ENCODE measurements at places on chromosomes 12 and 14.

GRCh38 chr12:24944601-24944975, 4.3 kb downstream of the BCAT1 start:
- no peak for DNase-seq

DNA sequence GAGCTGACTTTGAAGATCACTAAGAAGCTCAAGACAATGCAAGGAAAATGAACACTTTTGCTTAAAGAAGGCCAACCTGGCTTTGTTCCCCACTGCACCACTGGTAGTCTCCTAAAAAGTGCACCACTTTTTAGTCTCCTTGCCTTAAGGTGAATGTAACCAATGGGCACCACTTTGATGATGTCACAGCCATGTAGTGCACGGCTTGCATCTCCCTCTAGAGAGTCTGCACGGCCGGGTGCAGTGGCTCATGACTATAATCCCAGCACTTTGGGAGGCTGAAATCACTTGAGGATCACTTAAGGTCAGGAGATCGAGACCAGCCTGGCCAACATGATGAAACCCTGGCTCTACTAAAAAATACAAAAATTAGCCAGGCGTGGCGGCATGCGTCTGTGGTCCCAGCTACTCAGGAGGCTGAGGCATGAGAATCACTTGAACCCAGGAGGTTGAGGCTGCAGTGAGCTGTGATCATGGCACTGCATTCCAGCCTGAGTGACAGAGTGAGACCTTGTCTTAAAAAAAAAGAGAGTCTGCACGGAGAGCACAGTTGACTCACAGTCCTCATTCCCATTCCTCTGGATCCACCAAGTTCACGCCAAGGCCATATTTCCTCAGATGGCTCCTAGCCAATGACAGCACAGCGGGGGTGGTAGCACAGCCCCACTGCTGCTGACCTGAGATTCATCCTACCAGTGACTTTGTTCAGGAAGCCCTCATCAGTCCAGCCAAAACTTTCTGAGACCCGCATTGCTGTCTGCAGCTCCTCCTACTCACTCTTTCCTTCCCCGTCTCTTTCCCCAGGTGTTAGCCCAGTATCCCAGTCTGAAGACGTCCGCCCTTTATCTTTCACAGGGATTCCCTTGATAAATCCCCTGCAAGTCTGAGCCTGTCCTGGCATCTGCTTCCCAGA, 16.5 kb upstream of the IFT81 start:
- no peak for DNase-seq

DNA sequence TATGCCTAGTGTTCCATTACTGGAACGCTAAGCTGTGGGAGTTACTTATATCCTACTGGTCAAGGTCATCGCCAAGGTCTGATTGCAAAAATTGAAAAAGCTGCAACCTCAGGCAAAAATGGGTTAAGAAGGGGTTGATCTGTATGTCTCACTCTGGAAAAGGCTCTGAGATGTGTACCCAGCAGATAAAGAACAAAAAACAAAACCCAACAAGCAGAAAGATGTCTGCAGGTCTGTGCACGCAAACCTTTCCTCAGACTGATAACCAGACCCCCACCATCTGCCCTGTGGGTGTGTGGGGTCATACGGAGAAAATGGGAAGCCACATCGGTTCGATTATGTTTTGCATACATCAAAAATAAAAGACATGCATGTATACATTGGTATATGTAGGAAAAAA, 56.4 kb downstream of the TESC start:
- no peak for DNase-seq

- no peak for DNase-seq
Measured at GRCh38 chr12:76762601-76762980, 1.3 kb upstream of the ZDHHC17 start.

DNA sequence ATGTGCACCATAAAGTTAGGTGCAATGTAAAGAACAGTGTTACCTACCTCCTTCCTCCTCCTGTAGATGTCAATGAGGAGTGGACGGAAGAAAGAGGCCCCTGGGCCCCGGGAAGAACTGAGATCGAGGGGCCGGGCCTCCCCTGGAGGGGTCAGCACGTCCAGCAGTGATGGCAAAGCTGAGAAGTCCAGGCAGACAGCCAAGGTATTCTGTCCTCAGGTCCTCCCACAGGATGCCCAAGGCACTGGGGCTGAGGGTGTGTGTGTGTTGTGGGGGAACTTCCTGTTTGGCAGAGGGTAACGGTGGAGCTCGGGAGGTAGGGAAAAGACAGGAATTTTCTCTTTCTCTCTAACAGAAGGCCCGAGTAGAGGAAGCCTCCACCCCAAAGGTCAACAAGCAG, 6.4 kb downstream of the ATN1 start:
- no peak for DNase-seq

DNA sequence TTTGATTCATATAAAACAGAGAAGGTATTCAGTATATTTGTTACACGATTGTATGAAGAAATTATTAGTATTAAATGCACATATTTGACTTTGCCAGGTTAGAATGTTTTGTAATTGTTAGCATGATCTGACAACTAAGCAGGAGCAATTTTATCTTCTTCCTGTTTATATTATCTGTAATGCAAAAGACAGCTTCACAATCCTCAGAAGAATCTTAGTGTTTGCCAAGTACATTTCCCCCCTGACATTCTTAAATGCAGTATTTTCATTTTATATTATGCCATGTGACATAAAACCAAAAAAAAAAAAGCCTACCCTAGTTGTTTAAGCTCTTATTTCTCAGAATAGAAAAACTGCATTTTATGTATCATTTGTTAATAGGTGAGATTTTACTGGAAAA, 469.4 kb downstream of the FOXG1 start:
- no peak for DNase-seq

DNA sequence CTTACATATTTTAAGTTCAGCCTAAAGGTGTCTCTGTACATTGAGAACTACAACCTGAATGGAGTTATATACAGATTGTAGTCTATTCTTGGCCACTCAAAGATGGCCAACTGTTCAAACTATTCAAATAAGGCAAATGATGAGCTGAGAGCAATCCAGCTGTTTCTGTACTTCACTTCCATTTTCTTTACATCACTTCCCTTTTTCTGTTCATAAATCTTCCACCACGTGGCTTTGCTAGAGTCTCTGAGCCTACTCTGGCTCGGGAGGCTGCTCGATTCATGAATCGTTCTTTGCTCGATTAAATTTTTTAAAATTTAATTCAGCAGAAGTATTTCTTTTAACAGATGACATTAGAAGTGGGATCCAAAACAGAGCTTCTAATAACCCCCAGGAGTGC, 879.7 kb downstream of the GALC start:
- DNase-seq: no peak

DNA sequence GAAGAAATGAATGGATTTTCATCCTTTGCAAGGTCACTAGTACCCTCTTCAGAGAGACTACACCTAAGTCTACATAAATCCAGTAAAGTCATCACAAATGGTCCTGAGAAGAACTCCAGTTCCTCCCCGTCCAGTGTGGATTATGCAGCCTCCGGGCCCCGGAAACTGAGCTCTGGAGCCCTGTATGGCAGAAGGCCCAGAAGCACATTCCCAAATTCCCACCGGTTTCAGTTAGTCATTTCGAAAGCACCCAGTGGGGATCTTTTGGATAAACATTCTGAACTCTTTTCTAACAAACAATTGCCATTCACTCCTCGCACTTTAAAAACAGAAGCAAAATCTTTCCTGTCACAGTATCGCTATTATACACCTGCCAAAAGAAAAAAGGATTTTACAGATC, 40.8 kb downstream of the SPATA7 start:
- no peak for DNase-seq

DNA sequence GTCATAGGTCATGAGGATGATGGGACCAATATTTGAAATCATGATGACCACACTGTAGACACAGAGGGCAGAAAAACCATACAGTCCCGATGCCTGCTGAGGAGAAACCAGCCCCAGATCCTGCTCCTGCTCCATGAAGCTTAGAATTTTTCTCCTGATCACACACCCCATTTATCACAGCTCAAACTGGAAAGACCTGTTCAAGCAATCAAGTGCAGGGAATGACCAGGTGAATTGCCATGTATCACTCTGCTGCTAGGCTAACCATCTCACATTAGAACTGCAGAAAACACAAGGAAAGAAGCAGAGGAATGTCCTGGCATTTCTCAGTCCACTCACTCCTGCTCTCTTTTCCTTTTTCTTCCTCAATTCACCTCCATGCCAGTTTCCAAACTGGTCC, 18.1 kb downstream of the MANSC1 start:
- no peak for DNase-seq

GRCh38 chr12:94788298-94788697, 137.9 kb upstream of the TMCC3 start:
- no peak for DNase-seq

- no peak for DNase-seq
Measured at GRCh38 chr14:24298892-24299254, 707 bp downstream of the DHRS1 start.

DNA sequence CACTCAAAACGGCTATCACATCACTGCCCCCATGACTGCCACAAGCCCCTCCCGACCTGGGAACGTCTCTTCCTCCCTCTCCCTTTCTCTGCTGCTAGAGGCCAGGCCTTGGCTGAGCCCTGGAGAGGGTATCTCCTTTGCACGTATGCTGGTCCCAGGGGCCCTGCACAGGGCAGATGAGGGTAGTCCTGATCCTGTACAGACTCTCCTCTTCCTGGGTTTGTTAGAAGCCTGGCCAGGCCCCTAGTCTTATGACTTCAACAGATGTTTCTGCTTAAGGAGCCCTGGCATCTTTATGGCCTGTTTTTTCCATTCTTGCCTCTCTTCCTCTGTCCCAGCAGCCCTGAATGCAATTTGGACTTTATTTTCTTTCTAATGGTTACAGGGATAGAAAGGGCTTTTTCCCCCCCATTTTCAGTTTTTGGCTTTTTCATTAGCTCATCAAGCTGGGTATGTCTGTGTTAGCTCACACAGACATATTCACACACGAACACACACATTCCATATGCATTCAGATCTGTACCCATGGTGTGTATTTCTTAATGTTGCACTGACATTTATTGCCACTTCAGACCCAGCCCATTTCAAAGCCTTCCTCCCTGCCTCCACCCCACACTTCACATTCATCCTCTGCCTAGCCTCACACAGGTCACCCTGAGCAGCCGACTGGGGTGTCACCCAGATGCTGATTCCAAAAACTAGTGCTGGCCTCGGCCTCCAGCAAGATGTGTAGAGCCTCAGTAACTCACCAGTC, 203.2 kb downstream of the ZFP36L1 start:
- DNase-seq: no peak

DNA sequence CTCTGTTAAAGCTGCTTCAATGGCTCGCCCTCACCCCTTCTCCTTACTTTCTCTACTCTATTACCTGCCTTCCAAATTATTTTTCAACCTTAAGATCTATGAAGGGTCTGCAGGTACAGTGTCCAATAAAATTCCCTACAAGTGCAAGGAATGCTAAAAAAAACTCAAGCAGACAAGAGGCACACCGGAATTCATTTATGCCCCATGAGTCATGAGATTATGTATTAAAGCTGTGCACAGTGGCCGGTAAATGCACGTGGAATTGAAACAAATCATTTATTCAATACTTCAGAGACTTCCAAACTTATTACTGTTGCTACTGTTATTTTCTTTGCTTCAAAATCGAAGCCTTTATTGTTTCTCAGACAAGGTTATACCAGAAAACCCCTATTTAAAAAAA, 68.4 kb downstream of the ST8SIA1 start:
- DNase-seq: no peak

- DNase-seq: no peak
Measured at GRCh38 chr14:30214461-30215090, 286.9 kb upstream of the PRKD1 start.

DNA sequence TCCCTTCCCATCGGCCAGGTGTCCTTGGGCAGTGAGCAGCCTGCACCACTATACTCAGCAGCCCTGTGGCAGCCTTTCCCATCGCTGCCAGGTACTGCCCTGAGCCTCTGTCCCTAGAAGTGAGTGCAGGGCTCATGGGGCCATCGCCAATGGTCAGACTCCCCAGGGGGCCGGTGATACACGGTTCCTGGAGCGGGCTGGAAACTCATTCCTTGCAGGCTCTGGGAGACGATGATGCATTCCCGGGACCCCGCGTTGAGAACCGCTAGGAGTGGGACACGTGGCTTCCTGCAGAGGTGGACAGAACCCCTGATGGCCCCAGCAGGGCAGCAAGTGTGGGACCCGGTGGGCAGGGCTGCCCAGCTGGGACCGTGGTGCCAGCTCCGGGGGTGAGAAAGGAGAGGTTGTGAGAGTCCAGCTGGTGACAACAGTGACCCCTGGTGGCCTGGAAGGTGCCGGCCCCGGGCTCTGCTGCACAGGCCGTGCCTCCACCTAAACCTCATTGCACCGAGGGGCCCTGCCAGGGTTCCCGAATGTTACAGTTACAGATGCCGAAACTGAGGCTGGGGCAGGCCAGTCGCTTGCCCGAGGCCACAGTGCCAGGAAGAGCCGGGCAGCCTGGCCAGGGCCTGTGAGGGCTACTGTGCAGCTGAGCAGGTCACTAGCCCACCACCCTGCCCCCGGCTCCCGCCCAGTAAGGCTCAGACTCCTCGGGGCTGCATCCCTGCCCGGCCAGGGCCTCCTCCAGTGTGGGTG, 33.8 kb downstream of the FBRSL1 start:
- peak; percentile 84 for DNase-seq

- no peak for DNase-seq
Measured at GRCh38 chr12:129179941-129180553, 326.8 kb downstream of the GLT1D1 start.

DNA sequence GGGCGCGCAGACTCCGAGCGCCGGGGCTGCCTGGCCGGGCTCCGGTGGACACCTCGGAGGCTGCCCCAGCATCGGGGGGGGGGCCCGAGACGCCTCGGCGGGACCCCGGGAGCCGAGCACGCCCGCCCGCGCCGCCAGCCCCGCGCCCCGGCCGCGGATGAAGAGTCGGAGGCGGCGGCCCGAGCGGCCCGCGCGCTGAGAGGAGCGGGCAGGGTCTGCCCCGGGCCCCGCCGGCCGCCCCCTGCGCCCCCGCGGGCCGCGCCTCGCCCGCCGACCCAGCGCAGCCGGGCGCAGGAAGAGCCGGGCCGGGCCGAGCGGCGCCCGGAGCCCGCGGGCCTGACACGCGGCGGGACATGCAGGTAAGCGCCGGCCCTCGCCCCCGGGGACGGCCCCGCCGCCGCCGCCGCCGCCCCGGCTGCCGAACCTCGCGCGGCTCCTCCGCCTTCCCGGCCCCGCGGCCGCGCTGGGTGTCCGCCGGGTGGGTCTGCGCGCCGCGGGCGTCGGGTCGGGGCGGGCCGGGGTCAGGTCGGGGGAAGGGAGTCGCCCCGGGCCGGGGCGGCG, 63.7 kb downstream of the FBXL14 start:
- DNase-seq: peak; percentile 40

DNA sequence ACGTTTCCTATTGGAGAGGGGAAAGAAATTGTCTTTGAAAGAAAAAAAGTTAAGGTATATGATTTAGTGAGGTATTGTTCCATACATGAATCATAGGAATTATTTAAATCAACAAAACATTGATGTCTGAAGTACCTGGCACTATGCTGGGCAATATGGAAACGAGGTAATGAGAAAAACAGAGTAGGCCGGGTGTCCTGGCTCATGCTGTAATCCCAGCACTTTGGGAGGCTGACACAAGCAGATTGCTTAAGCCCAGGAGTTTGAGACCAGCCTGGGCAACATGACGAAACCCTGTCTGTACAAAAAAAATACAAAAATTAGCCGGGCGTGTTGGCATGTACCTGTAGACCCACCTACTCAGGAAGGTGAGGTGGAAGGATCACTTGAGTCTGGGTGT, 45.9 kb downstream of the AEBP2 start:
- DNase-seq: no peak

- no peak for DNase-seq
Measured at GRCh38 chr12:2397356-2398045, 344.7 kb downstream of the CACNA1C start.

- DNase-seq: no peak
Measured at GRCh38 chr14:75232597-75232996, 46.0 kb upstream of the FOS start.

All from activated T-cell treated with anti-CD3 and anti-CD28 coated beads, Interleukin-2, amount 50 U/mL, for 24 hours (primary cell).